ENCODE measurements at places on chromosomes 3 and 15. TPM values are rescaled to one million over a fixed set of nuclear protein-coding genes. Genes with fewer than 3 reads are reported as not detected.

DNA sequence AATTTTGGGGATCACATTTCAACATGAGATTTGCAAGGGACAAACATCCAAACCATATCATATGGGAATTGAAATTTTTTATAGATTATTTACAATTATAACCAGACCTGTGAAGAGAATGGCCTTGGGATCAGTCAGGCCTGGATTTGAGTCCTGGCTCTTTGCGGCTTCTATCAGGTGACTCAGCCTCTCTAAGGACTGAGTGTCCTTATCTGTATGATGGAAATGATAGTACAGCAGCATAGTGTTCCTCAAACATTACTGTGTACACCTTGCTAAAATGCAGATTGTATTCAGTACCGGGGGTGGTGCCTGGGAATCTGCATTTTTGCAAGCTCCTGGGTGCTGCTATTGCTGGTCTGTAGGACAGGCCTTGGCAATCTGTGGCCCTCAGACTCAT is 206.7 kb upstream of the PROK2 start:
- H3K36me3 ChIP-seq = no peaks in the 10 kb centered on the region
- H3K4me3 ChIP-seq = no peak overlapping the region
- no peak overlapping the region for H3K27ac ChIP-seq
- DNase-seq = no peak
- H3K27me3 ChIP-seq = peaks cover 3% of the 10 kb centered on the region

DNA sequence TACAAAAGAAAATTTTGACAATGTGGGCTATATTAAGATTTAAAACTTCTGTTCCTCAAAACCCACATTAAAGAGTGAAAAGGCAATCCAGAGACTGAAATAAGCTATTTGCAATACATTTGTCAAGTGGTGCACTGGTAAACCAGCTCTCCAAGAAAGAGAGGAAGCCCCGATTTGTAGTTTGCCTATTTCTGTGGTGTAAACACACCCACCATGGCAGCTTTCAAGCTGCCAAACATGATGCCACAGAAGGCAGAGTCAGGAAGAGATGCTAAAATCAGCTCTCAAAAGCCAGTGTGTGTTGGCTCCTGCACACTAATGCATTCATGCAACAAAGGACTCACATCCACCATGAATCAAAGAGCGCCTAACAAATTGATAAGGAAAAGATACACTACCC is 17.5 kb downstream of the RFTN1 start:
- peaks cover 66% of the 10 kb centered on the region for H3K4me1 ChIP-seq
- H3K27me3 ChIP-seq = no peaks in the 10 kb centered on the region
- peak; percentile 58 for DNase-seq
- peak overlapping the region; percentile 83 for H3K27ac ChIP-seq
- peaks cover 9% of the 10 kb centered on the region for H3K36me3 ChIP-seq

DNA sequence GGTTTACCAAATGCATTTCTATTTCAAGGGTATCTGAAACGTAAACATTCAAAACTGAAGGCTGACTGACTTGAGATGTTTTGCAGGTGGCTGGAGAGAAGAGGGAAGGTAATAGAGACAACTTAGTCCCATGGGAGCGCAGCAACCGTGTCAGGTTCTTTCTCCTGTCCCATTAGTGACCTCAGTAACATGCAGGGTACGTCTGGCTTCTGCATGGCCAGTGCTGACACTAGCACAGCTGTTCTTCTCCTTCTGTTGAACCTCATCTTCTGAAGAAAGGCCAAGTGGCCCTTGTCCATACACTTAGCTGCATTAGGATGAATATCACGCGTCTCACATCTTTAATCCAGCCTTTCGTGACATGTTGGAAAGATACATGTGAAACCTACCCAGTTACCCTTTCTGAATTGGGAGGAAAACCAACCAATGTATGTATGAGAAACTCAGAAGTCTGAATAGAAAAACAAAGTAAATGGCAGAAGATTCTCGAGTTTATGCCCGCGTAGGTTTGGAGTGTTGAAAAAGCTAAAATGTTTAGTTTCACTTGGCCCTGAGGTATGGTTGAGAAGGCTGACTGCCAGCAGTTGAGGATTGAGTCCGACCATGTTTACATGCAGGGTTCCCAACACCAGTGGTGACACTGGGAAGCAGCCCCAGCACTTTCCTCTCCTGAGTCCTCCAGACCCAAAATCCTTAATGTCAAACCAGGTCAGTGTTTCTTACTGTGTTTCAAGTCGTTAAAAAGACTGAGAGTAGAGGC is 10.3 kb downstream of the NCBP2 start:
- DNase-seq = no peak
- peaks cover 2% of the 10 kb centered on the region for H3K4me1 ChIP-seq
- no peak overlapping the region for H3K27ac ChIP-seq
- no peak overlapping the region for H3K4me3 ChIP-seq

DNA sequence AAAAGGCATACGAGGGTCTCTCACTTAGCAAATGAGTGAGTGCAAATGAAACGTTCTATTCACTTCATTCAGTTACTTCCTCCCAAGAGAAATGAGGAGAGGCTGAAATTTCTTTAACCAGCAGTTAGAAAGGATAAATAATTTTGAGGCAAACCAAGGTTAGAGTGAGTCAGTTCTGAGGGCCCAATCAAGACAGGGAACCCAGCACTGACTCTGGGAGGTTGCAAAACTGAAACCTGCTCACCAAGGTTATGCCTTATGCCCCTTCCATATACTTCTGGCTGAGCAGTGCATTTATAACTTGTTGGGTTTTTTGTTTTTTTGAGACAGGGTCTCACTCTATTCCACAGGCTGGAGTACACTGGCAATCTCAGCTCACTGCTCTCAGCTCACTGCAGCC is 4.5 kb upstream of the RPSA start:
- no peak overlapping the region for H3K4me3 ChIP-seq
- DNase-seq = no peak
- no peak overlapping the region for H3K27ac ChIP-seq
- H3K4me1 ChIP-seq = peaks cover 10% of the 10 kb centered on the region
- H3K27me3 ChIP-seq = no peaks in the 10 kb centered on the region

GRCh38 chr15:51310064-51310463 is 28.3 kb downstream of the CYP19A1 start:
- DNase-seq = no peak
- H3K4me1 ChIP-seq = no peaks in the 10 kb centered on the region
- H3K36me3 ChIP-seq = no peaks in the 10 kb centered on the region
- no peak overlapping the region for H3K4me3 ChIP-seq

GRCh38 chr3:63914312-63914711 is 2.1 kb upstream of the SCAANT1 start:
- H3K4me1 ChIP-seq = peaks cover 10% of the 10 kb centered on the region
- no peaks in the 10 kb centered on the region for H3K36me3 ChIP-seq
- H3K27ac ChIP-seq = peak overlapping the region; percentile 88
- DNase-seq = no peak

DNA sequence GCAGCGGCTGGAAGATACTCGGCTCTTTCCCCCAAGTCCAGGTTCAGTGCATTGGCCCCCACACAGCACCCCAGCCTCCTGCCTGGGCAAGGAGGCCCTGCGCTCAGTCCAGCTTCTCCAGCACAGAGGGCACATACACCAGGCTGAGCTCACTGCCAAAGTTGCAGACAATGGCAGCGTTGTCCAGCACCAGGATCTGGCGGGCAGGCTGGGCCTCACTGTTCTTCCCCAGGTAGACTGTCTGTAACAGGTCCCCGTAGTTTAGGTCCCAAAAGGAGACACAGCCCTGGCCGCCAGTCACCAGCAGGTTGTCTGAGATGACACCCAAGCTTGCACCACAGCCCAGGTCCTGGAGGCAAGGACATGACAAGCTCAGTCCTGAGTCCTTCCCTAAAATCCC is 32.9 kb downstream of the PTPN23 start:
- H3K4me3 ChIP-seq = no peak overlapping the region
- no peak for DNase-seq
- no peaks in the 10 kb centered on the region for H3K27me3 ChIP-seq
- H3K27ac ChIP-seq = no peak overlapping the region
- peaks cover 2% of the 10 kb centered on the region for H3K4me1 ChIP-seq

DNA sequence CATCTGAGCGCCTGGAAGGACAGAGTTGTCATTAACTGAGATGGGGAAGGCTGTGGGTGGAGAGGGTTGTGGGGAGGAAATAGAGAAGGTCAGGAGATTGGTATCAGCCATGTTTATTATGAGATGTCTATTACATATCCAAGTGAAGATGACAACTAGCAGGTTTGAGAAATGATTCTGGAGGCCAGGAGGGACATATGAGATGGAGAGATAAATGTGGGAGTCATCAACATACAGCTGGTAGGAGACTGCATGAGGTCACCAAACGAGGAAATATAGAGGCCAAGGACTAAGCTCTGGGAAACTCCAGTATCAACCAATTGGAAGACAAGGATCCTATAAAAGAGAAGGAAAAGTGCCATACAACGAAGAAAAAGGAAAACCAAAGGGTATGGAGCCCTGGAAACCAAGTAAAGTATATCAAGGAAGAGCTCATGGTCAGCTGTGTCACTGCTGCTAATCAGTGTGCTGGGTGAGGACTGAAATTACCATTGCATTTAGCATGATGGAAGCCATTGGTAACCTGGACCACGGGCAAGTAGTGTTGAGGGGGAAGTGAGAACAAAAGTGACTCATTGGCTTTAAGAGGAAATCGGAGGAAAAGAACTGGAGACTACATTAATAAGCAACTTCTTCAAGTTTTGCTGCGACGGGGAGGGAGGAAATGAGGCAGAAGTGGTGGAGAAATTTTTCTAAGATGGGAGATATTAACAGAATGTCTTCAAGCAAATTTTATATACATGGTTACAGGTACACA is 14.0 kb upstream of the UACA start:
- peaks cover 5% of the 10 kb centered on the region for H3K36me3 ChIP-seq
- peaks cover 16% of the 10 kb centered on the region for H3K27me3 ChIP-seq
- H3K4me1 ChIP-seq = no peaks in the 10 kb centered on the region

DNA sequence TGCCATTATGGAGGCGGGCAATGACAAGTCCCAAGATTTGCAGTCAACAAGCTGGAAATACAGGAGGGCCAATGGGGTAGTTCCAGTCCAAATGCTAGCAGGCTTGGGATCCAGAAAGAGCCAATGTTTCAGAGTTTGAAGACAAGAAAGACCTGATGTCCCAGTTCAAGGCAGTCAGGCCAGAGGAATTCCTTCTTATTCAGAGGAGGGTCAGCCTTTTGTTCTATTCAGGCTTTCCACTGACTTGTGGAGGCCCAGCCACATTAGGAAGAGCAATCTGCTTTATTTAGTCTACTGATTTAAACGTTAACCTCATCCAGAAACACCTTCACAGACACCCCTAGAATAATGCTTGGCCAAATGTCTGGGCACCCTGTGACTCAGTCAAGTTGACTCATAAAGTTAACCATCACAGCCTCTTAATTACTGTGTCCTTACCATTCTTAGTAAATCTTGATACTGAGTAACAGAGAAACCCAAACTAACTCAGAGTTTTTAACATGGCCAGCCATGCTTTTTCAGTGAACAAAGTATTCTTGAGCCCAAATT is 50.9 kb upstream of the NPHP3 start:
- no peaks in the 10 kb centered on the region for H3K36me3 ChIP-seq
- no peak for DNase-seq
- H3K27ac ChIP-seq = no peak overlapping the region
- peaks cover 14% of the 10 kb centered on the region for H3K27me3 ChIP-seq

GRCh38 chr3:115975796-115976195 is 352.5 kb downstream of the GAP43 start:
- H3K36me3 ChIP-seq = no peaks in the 10 kb centered on the region
- H3K27ac ChIP-seq = no peak overlapping the region
- DNase-seq = no peak
- no peaks in the 10 kb centered on the region for H3K4me1 ChIP-seq
- H3K27me3 ChIP-seq = peaks cover 2% of the 10 kb centered on the region

DNA sequence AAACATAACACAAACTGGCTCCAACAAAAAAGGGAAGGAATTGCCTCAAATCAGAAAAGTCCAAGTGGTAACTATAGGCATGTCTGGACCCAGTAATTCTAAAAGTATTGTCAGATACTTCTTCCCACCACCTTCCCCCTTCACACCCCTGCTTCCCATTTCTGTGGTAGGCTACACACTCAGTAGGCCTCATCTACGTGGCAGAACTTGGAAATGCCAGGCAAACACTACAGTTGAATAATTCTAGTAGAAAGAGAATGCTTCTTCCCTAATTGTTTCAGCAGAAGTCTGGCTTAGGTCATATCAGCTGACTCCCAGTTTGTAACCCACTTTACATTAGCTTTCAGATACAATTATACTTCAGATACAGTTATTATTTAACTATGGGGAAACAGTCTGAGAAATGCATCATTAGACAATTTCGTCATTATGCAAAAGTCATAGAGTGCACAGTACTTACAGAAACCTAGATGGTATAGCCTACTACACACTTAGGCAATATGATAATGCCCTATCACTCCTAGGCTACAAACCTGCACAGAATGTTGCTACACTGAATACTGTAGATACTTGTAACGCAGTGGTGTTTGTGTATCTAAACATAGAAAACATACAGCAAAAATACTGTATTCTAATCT is 6.4 kb downstream of the SETMAR start:
- no peak overlapping the region for H3K27ac ChIP-seq
- H3K4me3 ChIP-seq = no peak overlapping the region
- no peak for DNase-seq
- H3K27me3 ChIP-seq = no peaks in the 10 kb centered on the region

- DNase-seq = no peak
- no peak overlapping the region for H3K27ac ChIP-seq
- no peaks in the 10 kb centered on the region for H3K27me3 ChIP-seq
- no peak overlapping the region for H3K4me3 ChIP-seq
- H3K36me3 ChIP-seq = no peaks in the 10 kb centered on the region
Observed at GRCh38 chr3:79361748-79362378, 405.9 kb downstream of the ROBO1 start.

DNA sequence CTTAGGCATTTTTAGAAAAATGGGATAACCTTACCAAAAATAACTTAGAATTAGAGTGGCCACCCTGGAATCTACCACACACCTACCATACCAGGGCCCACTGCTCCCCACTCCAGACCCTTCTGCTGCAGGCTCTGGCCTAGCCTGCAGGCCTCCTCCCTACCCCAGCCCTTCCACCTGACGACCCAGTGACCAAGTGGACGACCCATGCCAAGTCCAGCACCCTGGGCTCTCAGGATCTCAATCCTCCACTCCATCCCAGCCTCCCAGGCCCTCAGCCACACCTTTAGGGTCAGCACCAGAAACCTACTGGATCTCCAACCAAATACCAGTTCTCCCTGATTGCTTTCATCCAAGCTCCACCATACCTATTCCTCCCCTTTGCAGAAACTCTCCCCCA is 145.8 kb downstream of the TPRA1 start:
- H3K4me1 ChIP-seq = no peaks in the 10 kb centered on the region
- no peak overlapping the region for H3K27ac ChIP-seq
- H3K27me3 ChIP-seq = peaks cover 13% of the 10 kb centered on the region
- H3K4me3 ChIP-seq = no peak overlapping the region

DNA sequence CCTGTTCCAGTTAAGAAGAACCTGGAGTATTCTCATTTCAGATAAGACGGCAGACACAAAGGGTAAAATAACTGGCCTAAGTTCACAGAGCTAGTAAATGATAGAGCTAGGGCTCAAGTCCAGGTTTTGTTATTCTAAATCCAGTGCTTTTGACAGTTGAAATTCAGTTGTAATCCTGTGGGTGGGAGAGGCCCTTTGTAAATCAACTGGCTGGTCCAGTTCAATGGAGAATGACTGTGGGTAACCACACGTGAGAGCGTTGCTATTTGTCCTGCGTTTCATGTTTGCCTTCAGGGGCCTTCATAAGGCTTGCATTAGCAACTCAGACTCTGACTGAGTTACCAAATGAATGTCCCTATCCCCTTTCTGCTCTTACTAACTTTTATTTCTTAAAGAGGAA is 24.2 kb upstream of the CD96 start:
- no peak for DNase-seq
- no peaks in the 10 kb centered on the region for H3K4me1 ChIP-seq
- no peak overlapping the region for H3K27ac ChIP-seq

The ANKDD1A gene
- 2.2 TPM for polyA plus RNA-seq

The NCEH1 gene
- 2.6 TPM for polyA plus RNA-seq

The TRPM1 gene
- polyA plus RNA-seq = not detected

The SHC4 gene
- polyA plus RNA-seq = not detected

The PRTG gene
- not detected for polyA plus RNA-seq

The TUSC7 gene
- not detected for polyA plus RNA-seq

All from naive thymus-derived CD8-positive, alpha-beta T cell (primary cell).